Natural killer cell (primary cell): ENCODE measurements at places on chromosomes 2 and 18. TPM values are rescaled to one million over a fixed set of nuclear protein-coding genes. Genes with fewer than 3 reads are reported as not detected.

The GNAL gene
- 12.6 TPM for total RNA-seq

GRCh38 chr18:75192899-75193298, 16.0 kb downstream of the PTGR3 start:
- H3K36me3 ChIP-seq: no peaks in the 10 kb centered on the region
- no peak overlapping the region for H3K27ac ChIP-seq
- no peaks in the 10 kb centered on the region for H3K4me1 ChIP-seq
- H3K4me3 ChIP-seq: no peak overlapping the region

DNA sequence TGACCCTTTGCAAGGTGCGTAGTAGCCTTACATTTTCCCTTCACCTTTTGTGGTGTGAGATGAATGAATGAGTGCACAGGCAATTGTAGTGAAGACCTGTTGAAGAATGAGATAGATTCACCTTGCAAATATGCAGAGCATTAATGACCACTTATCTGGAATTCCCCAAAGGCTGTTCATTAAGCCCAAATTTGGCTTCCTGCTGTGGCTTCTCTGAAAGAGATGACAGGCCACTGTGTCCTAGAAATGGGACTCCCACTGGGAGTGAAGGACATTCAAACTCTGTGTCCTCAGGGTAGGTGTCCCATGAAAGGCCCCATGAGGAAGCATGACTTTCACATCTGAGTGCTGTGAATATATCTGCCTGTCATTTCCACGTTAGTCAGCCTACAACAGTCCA, 1821.8 kb upstream of the PIK3C3 start:
- DNase-seq: no peak
- H3K27ac ChIP-seq: no peak overlapping the region
- no peaks in the 10 kb centered on the region for H3K4me1 ChIP-seq

DNA sequence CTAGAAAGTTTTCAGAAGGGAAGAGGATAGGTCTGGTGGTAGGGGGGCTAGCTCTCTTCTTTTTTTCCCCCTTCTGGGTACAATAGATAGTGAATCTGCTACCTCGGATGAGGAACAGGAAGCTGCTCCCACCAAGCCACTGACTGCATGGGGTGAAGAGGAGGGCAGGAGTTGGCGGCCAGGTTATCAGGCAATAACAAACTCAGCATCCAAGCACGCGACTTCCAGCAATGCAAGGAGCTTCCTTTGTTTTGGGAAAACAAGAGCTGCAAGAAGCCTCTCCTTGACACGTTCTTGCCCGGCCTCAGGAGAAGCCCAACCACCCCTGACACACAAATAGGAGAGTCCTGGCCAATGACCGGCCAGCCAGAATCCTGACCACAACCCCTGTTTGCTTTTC, 32.2 kb downstream of the NHEJ1 start:
- peaks cover 23% of the 10 kb centered on the region for H3K4me1 ChIP-seq
- H3K4me3 ChIP-seq: no peak overlapping the region
- no peak for DNase-seq
- H3K27ac ChIP-seq: no peak overlapping the region

- DNase-seq: no peak
- H3K4me1 ChIP-seq: no peaks in the 10 kb centered on the region
- no peaks in the 10 kb centered on the region for H3K27me3 ChIP-seq
- no peak overlapping the region for H3K27ac ChIP-seq
- H3K4me3 ChIP-seq: no peak overlapping the region
Observed at GRCh38 chr18:39531659-39532058, 1966.1 kb upstream of the CELF4 start.

GRCh38 chr2:67322353-67323001, 74.7 kb upstream of the ETAA1 start:
- no peaks in the 10 kb centered on the region for H3K27me3 ChIP-seq
- H3K27ac ChIP-seq: no peak overlapping the region
- H3K4me1 ChIP-seq: no peaks in the 10 kb centered on the region

DNA sequence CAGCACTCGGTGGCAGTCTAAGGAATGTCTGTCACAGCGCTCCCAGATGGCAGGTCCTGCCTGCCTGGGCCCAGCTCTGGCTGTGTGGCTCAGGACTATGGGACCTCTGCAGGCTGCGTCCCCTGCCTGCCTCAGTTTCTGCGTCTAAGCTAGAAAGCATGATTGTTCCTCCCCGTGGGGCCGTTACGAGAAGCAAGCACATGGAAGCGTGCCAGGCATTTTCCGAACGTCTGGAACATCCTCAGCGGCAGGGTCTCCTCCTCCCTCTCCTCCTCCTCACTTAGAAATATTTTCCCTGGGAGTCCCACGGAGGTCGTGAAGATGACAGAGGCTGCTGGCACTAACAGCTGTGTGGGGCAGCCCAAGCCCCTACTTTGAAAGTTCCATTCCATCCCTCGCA, 43.3 kb downstream of the LRRFIP1 start:
- peaks cover 29% of the 10 kb centered on the region for H3K4me1 ChIP-seq
- no peak overlapping the region for H3K4me3 ChIP-seq
- no peaks in the 10 kb centered on the region for H3K27me3 ChIP-seq
- H3K36me3 ChIP-seq: no peaks in the 10 kb centered on the region
- H3K27ac ChIP-seq: no peak overlapping the region
- DNase-seq: no peak

- no peaks in the 10 kb centered on the region for H3K27me3 ChIP-seq
- H3K4me3 ChIP-seq: no peak overlapping the region
- no peak overlapping the region for H3K27ac ChIP-seq
- no peaks in the 10 kb centered on the region for H3K4me1 ChIP-seq
- H3K36me3 ChIP-seq: no peaks in the 10 kb centered on the region
- no peak for DNase-seq
Observed at GRCh38 chr2:37753758-37754157, 82.3 kb upstream of the CDC42EP3 start.

- H3K36me3 ChIP-seq: no peaks in the 10 kb centered on the region
- no peak for DNase-seq
Observed at GRCh38 chr2:36338124-36338826, 17.3 kb upstream of the CRIM1 start.
